ENCODE measurements at places on chromosomes 12 and 14.
A peak's percentile ranks its signal among the peaks of the same experiment; 100 is the strongest.

DNA sequence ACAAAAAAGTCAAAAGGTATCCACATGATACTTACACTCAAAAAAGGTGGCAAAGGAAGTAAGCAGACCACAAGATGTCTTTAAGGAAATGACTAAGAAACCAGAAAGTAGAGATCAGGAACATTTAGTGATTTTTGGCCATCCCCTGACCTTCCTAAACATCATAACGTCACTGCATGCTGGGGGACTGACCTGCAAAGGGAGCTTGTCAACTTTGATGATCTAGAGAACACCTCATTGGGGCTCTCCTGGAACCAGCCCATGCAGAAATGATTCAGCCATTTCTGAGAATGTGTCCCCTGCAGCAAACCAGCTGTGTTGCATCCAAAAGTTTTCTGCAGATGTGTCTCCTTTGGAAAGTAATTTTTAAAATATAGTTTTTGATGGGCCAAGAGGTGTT lies 152.2 kb upstream of the RASSF8 start:
- no peak for DNase-seq

- DNase-seq = no peak
Measured at GRCh38 chr14:28719130-28719529, 47.5 kb upstream of the FOXG1 start.

GRCh38 chr12:69204191-69204590 lies 35.2 kb upstream of the CPSF6 start:
- DNase-seq = no peak

- DNase-seq = no peak
Measured at GRCh38 chr12:79183003-79183402, 318.4 kb downstream of the SYT1 start.

GRCh38 chr12:5784462-5785130 lies 160.5 kb downstream of the ANO2 start:
- DNase-seq = no peak

DNA sequence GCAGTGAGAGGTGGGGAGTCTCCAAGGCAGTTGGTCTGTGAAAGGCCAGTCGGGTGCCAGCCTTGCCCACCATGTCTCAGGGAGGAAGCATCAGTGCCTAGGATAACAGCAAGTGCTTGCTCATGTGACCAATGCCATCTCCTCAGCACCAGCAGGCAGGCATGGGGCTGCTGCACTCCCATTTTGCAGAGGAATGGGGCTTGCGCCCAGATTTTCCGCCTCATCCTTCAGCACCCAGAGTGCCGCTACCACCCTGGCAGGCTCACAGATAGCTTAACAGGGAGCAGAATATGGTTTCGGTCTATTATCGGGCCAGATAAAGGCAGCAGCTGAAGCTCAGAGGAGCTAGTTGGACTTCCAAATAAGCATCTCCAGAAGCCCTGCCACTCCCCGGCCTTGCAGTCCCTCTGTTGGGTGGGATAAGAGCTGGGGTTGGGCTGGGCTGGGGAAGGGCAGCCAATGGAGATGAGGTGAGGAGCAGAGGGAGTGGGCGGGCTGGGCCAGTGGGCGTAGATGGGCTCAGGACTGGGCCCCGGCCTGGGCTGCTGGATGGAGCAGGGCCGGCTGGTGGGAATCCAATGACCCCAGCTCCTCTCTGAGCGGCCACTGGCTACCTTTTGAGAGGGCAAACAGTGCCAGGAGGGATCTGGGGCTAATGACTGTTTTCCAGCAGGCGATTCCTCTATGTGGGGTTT lies 8.4 kb upstream of the KRT80 start:
- DNase-seq = no peak

DNA sequence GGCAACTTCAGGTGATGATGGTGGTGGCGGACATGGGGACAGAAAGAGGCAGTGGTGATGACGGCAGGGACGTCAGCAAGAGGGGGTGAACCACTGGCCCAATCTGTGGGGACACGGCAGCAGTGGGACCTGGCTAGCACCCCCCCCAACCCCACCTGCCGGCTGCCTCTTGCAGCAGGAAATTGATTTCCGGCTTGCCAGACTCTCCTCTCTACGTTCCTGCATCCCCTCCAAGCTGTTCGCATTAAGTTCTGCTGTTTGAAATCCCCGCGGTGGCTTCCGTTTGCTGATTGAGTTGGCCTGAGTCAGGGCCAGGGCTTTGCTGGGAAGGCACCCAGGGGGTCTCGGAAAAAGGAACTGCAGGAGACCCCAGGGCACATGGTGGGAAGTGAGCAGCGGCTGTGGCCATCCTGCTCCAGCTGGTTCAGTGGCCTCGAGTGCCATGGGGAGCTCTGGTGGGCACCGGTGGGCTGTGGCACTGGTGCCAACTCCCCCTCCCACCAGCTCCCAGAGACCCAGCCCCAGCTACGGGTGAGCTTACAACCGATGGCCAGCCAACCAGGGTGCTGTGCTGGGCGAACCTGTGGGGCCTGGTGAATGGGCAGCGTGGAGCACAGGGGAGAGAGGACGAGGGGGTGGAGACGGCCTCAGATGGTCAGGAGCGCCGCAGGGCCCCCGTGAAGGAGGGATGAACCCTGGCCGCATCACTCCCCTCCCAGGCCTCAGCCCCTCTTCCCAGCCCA lies 14.6 kb upstream of the NUDT14 start:
- DNase-seq = no peak

DNA sequence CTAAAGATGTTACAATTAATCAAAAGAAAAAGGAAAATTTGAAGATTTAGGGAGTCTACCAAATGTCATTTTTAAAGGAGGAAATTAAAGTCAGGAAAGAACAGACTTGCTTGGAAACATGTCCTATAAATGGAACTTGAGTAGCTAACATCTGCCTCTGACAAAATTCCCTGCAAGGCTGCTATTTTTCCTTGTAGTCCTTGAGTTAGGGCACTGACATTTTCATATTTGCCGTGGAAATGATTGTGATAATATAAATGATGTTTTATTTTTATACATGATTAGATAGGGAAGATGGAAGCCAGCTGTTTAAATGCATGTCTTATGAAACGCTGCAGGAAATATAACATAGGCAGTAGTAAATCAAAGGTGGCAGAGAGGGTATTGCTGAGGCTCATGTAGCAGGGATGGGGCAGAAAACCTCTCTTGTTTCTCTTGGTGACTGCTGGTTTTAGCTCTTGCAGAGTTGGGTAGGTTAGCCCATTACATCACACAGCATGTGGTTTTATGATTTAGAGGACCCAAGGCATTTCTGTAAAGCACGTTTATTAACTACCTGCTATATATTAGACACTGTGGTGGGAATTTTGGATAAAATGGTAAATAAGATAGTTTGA lies 21.7 kb downstream of the NUBPL start:
- no peak for DNase-seq

DNA sequence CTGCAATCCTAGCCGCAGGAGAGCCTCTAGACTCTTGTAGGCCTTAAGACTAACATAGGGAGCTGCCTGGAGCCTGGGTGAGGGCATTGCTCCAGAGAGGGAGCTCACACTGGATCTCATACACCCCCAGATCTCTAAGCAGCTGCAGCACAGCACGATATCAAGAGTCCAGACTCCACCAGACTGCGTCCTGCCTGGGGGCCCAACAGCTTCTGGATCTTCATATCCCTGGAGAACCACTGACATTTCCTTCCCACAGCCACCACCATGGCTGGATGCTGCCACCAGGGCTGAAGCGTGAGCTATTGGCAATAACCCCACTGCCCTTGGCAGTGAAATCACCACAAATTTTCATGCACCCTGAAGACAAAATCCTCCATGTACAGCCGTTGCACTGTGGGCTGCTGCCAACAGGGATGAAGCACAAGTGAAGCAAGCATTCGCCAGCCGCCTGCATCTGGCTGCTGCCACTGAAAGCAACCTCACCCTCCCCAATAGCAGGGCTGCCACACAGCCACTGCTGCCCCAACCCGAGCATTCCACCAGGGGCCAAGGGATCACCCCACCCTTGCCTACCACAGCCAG lies 28.2 kb downstream of the CACNA2D4 start:
- DNase-seq = peak; percentile 2

DNA sequence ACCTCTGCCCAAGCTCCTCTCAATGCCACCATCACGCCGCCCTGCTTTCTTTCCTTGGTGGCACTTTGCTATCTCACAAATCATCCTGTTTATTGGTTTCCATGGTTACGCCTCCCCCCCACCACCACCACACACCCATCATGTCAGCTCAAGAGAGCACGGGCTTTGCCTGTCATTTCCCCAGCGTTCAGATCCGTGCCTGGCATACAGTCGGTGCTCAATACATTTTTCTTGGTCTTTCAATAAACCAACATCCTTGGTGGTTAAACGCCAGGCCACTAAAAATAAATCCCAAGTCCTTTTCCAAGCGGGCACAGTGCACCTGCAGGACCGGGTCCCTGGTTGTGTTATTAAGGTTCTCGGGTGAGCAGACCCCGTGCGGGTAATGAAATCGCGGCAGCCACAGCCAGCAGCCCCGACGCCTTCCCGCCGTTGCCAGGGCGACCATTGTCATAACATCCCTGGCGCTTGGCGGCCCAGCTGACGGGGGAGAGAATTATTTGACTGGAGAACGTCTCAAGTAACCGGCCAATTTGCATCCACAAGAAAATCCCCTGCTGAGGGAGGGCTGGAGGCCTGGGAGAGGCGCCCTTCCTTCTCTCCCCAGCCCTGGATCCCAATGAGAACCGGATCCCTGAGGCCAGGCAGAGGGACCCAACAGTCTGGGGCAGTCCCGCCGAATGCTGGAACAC lies 92.9 kb downstream of the KSR2 start:
- no peak for DNase-seq

DNA sequence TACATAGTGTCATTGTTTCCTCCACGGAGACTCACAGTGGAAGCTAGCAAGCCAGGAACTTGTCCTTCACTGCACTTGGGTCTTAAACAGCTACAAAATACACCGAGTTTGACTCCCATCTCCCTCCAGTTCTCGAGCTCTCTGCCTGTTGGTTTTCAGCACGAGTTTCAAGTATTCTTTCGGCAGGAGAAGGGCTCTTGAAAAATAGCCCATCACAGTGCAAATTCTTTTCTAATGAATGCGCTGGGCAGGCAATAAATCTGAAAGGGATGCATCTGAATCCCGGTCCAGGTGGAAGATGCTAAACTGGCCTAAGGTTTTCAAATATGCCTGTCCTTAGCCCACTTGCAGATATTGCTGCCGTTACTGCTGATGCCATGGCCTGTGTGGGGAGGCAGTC lies 173.9 kb downstream of the CACNA1C start:
- DNase-seq = no peak

- DNase-seq = no peak
Measured at GRCh38 chr12:52534482-52534881, 14.3 kb upstream of the KRT5 start.

DNA sequence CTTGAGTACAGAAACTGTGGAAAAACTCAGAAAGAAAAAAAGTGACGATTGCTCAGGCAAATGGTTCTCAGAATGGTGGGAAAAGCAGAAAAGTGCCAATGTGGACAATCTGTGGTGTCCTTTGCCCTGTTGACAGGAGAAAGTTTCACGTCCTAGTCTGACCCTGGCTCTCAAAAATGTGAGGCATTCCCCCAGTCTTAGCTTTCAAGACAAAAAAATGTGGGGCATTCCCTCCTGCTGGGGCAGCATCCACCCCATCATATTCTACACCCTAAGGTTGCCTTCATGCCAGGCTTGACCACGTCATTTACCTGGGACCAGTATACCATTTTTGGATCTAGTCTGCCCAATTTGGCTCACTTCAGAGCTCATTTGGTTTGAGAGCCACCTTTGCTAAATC lies 20.7 kb upstream of the ANAPC7 start:
- no peak for DNase-seq

DNA sequence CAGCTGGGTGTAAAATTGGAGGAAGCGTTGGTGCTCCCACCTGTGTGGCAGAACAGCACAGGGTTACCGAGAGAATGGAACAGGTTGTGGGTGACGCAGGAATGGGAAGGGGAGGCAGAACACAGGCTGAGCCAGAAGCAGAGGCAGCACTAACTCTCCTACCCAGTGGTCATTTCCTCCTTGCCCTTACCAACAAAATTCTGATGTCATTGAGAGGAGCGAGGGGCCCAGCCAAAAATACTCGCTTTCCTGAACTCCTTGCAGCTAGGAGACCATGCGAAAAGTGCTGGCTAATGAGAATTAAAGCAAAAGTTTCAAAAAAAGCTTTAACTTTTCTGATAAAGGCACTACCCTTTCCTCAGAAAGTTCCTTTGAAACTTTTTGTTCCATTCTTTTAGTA lies 54.4 kb upstream of the HMGA2 start:
- DNase-seq = no peak

DNA sequence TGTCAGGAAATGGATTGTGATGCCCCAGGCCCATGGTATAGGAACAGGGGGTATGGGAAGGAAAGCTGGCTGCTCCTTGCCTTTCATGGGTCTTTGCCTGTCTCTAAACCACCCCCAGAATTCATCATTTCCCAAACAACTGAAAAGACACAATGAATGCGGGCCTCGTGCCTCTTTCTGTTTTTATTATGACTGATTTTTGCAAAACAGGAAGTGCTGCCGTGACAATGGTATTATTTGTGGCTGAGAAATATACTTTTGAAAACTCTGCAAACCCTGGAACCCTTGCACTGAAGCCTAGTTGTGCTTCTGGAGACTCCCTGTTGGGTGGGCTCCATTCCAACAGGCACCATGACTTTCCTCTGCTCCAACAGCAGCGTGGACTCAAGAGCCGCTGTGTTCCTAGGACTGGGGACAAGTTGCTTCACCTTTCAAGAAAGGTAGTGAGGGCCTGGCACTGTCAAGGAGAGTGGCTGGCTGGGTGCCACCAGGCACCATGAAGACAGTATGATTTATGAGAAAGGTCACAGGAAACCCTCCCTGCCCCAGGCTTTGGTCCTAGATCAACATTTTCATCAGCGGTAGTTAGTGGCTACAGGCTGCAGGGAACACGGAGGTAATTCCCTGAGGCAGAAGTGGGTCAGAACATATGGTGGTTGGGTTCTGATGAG lies 4.8 kb upstream of the DGLUCY start:
- no peak for DNase-seq

GRCh38 chr12:5789469-5789968 lies 155.5 kb downstream of the ANO2 start:
- peak; percentile 34 for DNase-seq

DNA sequence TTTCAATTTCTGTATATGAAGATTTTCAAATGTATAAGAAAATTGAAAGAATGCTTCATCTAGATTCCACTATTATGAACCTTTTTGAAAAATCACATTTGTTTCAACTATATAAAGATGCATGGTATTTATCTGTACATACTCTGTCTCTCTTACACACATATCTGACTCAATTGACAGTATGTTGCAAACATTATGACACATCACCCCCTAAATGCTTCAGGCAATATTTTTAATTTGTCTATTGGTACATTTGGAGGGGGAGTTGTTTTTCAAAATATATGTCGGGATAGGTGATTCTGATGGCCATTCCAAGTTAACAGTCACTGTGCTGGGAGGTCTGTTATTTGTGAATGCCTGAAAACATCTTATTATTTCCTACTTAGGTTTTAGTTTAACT lies 14.4 kb downstream of the PCNX1 start:
- no peak for DNase-seq

DNA sequence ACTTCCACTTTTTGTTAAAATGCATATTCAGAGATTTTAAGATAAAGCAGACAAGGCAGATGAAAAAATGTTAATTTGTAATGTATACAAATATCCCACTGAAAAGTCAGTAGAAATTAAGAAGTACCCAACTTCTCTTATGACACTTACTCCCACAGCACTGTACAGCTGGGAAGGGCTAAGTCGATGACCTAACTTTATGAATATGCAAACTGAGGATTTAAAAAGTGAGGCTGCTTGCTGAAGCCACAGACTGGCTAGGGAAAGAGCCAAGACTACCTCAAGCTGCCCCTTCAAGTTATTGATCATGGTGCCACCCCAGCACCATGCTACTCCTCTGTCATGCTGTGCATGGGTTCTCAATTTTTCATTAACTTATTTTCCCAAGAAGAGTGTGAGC lies 17.0 kb downstream of the PPM1H start:
- DNase-seq = no peak
